ENCODE measurements at places on chromosomes 1 and 21. TPM values are rescaled to one million over a fixed set of nuclear protein-coding genes. Genes with fewer than 3 reads are reported as not detected.

TESK2 gene
- 18.4 TPM for total RNA-seq

CYP4A11 gene
- not detected for total RNA-seq

MTFR1L gene
- total RNA-seq, result 42.6 TPM

OR10X1 gene
- not detected for total RNA-seq

WNT3A gene
- not detected for total RNA-seq

ANGPTL3 gene
- total RNA-seq, result under 0.01 TPM

LCE2B gene
- not detected for total RNA-seq

SPATA45 gene
- total RNA-seq, result not detected

INAVA gene
- total RNA-seq, result 0.36 TPM

TMEM54 gene
- total RNA-seq, result 33.4 TPM

HSD17B7 gene
- 34.6 TPM for total RNA-seq

GPR52 gene
- total RNA-seq, result 1.8 TPM

NGF gene
- not detected for total RNA-seq

PRR9 gene
- total RNA-seq, result not detected

IER5 gene
- total RNA-seq, result 22.4 TPM

DRAXIN gene
- total RNA-seq, result under 0.01 TPM

ERG gene
- total RNA-seq, result 0.34 TPM

Data from melanocyte of skin (primary cell).